ENCODE measurements at places on chromosomes 2 and 18. TPM values are rescaled to one million over a fixed set of nuclear protein-coding genes. Genes with fewer than 3 reads are reported as not detected.
A peak's percentile ranks its signal among the peaks of the same experiment; 100 is the strongest.

DNA sequence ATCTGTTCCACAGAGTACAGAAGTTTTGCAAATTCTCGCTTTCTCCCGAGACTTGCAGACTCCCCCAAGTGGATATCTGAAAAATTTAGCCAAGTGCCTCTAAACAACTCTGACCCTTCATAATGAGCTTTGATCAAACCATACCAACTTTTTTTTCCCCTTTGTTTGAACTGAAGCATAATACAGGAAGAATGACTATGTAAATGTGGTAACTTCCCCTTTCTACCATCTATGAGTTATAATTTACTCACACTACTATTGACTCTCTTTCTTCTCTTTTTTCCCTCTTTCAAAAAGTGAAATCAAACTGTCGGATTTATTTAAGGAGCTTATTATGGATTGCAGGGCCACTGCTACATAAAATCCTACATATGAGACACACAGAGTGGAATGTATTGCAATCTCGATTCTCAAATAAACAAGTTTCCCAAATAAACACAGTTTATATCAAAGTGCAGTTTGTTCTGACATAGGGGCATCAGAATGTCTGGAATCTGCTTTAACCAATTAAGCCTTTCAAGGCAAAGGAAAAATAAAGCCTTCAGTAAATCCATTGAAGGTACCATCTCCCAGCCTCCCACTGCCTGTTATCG, 1.4 kb upstream of the ZNF804A start:
- DNase-seq, result peak; percentile 16

- DNase-seq, result no peak
Observed at GRCh38 chr18:43970656-43971055, 693.4 kb upstream of the SYT4 start.

DNA sequence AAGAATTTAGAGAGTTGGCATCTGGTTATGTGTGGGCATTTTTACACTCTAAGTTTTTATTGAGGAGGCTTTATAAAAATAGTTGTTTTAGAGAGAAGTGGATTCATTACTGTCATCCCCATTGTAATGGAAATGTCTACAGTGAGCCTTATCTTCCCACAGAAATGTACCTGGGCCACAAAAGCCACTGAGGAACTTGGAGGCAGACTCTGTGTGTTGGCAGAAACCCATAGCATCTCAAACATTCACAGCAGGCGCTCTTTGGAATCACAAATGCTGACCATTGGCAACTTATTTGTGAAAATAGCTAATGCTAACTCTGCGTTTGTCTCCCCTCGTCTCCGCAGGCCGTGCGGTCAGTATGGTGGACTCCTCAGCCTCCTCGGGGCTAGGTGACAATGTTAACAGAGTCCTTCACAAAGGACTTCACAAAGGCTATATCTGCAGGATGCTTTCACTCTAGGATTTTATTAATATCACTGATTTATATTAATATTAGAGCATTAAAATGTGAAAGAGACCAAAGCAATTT, 689.1 kb upstream of the POU3F3 start:
- no peak for DNase-seq

DNA sequence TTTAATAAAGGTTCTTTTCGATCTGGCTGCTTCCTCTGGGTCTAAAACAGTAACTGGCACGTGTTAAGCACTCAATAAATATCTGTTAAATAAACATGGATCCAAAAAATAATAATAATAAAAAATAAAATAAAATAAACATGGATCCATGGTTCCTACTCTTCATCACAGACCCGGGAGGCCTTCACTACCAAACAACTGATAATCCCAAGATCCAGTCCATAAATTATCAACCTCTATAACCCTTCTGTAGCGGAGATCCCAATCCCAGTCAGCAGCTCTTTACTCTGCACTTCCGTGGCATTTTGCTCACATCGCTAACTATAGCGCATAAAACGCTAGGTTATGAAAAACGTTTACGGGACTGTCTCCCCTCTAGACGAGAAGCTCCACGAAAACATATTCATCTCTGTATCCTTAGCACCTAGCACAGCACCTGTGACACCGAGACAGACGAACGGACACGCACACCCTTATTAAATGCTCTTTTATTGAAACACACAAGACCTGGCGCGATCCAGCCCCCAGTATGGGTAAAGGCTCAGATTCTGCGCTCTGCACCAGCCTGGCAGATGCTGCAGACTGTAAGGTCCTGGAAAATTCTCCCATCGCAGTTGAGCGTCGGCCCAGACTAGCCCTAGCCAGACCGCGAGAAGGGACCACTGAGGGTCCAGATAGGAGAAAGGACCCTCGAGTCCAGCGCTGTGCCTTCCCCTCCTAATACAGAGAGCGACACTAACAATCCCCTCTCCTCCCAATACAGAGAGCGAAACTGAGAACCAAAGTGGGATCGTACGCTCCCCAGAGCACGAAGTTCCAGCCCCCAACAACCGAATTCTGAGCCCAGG, 770 bp downstream of the NBAS start:
- peak; percentile 28 for DNase-seq

- no peak for DNase-seq
Observed at GRCh38 chr2:43363120-43363519, 136.7 kb upstream of the ZFP36L2 start.

DNA sequence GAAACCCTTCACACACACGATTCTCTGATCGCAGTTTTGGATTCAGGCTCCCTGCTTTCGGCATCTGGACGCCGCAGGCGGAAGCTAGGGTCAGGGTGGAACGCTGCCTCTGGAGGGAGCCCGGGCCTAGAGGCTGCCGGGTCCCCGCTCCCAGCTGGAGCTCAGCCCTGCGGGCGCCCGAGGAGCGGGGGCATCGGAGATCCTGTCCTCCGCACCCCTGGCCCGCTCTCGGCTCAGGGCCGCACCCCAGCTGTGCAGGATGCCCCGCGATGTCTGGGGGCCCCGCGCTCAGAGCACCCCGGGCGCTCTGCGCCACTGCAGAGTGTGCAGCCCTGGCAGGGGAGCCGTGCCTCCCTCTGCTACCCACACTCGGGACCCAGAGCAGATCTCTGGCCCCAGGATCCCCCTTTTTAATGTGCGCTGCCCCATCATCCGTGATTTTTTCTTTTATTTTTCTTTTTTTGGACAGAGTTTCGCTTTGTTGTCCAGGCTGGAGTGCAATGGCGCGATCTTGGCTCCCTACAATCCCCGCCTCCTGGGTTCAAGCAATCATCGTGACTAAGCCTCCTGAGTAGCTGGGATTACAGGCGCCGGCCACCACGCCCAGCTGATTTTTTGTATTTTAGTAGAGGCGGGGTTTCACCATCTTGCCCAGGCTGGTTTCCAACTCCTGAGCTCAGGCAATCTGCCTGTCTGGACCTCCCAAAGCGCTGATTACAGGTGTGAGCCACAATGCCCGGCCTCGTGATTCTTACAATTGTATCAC, 54.8 kb upstream of the TUBA3E start:
- peak; percentile 84 for DNase-seq

DNA sequence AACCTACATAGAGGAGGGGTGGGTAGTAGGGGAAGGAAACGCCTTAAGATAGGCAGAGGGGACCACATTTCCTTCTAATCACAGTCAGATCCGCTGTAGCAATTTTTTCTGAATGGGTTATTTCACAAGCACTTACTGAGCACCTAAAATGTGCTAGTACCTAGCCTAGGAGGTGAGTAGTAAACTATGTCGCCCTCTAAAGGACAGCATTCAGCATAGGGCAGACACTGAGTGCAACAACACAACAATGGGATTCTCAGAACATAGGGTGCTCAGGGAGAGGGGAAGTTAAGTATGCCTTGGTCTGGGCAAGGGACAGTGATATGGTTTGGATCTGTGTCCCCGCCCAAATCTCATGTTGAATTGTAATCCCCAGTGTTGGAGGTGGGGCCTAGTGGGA, 166.1 kb upstream of the RAB6C start:
- DNase-seq, result no peak

- peak; percentile 30 for DNase-seq
Observed at GRCh38 chr2:174024524-174025270, 59.5 kb upstream of the SP3 start.

DNA sequence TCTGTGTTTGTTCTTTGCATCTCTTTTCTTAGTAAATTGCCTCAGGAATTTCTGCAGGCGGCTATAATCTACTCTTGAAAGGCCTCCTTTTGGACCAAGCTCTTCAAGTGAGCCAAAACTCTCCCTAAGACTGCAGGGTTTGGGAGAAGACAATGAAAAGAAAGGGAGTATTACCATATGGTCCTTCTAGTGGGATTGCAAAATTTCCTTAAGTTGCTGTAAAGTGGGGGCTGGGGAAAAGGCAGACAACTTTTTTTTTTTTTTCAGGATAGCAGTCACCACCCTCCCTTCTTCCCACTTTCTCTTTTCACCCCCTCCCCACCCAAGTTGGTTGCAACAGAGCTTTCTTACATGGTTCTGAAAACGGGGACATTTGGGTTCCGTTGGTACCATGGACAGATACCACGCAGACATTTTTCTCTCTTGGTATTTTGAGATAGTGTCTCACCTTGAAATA, 183.7 kb downstream of the FHOD3 start:
- no peak for DNase-seq

DNA sequence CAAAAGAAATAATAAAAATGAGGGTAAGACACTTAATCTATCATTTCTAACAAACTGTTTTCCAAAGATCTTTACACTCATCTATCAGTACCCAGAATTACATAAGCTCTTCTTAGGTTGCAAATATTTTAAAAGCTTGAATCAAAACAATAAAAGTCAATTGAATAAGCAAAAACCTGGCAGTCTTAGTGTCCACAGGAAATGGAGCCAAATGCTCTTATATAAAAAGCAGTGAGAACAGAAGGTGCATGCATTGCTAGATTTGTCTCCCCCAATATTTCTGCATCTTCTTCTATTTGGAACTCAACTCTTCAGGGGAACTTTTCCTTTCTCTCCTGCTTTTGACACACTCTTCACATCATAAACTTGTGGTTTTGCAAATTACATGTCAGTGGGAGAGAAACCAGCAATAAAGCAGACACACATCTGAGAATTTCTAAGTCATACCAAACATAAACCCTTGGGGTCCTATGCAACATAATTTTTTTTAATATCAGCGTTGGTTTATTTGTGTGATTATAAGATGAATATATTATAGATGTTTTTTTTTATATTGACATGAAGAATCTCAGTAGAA, 343.9 kb upstream of the ACVR2A start:
- DNase-seq, result no peak

DNA sequence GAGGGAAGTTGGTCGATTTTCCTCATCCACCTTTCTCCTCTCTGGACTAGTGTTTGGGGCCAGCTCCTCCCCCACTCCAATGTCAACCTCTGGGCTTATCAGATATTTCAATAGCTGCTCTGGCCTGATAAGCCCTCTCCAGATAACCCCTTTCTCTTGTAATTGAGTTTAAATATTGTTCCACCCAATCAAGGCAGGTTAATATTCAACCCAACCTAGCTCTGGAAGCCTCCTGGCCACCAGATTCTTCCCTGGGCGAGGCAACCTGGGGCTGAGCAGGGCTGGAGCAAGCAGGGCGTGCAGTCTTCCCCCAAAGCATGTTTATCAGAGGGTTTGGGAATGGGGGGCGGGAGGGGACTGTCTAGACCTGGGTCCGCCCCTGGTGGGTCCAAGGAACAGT, 73.8 kb downstream of the TFCP2L1 start:
- DNase-seq, result no peak

GRCh38 chr18:43271593-43272432, 5.5 kb downstream of the SYT4 start:
- DNase-seq, result peak; percentile 6

DNA sequence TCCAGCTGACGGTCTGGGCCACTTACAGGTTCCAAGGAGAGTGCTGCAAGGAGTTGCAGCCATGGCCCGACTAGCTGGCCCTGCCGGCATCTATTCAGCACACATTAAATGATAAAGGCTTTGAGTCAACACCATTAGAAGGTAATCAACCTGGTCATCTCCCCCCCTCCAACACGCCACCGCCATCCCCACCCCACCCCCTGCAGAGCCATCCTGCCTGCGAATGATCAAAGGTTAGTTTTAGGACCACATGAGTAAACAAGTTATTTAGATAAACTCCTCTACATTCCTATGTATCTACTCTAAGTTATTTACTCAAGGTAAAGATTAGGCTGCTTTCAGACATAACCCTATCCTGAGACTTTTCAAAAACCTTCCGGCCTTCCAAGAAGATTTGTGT, 349.3 kb upstream of the SLC39A10 start:
- no peak for DNase-seq

GRCh38 chr2:79120194-79120713, at the start of gene REG1A:
REG1A (plus strand) TSS chr2:79120488; CDS start chr2:79120862, 374 bp downstream.
- no peak for DNase-seq

DNA sequence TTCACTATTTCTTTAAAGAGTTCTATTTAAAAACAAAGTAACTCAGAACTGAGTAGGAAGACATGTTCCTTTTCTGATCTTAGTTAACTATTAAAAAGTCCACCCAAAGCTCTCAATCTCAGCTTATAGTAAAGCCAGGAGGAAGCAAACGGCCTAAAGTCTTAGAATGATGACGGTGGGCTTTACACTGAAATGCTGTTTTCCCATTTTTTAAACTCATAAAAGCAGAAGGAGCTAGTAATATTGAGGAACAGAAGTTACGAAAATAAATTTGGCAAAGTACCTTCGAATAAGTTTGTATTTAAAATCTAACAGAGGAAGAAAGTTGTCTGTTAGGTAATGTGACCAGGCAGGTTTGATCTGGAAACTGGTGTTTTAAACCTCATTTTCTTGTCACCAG, 111.1 kb downstream of the ZNF532 start:
- DNase-seq, result no peak

DNA sequence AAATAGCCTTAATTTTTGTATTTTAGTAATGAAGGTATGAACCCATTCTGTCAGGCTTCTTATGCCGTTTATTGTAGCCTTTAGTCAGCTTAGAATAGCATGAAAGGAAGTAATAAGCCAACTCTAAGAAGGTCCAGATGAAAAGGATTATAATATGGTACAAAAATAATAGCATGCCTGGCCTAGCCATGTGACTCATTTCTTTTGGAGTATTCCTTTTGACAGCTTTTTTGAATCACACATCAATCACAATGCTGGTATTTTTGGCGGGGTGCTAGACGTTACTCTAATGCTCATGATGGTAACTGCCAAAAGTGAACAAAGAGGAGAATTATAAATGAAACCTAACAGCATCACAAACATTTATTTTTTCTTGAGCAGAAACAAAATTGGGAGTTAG, 19.9 kb downstream of the FMNL2 start:
- no peak for DNase-seq

DNA sequence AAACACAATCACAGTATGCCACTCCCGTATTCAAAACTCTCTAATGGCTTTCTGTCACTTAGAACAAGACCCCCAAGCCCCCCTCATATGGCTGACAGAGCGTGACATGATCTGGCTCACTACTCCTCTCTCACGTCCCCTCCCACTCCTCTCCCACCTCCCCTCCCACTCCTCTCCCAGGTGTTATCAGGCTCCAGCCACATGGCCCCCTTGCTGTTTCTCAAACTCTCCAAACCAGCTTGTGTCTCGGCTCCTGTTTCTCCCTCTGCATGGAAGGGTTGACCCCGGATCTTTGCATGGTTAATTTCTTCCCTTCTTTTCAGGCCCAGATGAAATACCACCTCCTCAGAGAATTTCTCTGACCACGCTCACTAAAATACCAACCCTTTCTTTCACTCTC, 180.8 kb downstream of the SLC8A1 start:
- DNase-seq, result no peak

GRCh38 chr2:147845411-147845971, 662 bp downstream of the ACVR2A start:
- DNase-seq, result peak; percentile 18

GRCh38 chr2:241036397-241036963, 38.1 kb downstream of the SNED1 start:
- DNase-seq, result no peak

Gene COL3A1
- total RNA-seq, result 9.3 TPM

Gene TMEM163
- total RNA-seq, result 0.34 TPM

Gene PLEKHM3
- 6.4 TPM for total RNA-seq

Gene FBXO15
- total RNA-seq, result 0.63 TPM

Gene CCDC74B
- 33.7 TPM for total RNA-seq

Gene MRPL33
- 175 TPM for total RNA-seq

Gene CSRNP3
- 2.7 TPM for total RNA-seq

Gene TRIM43
- total RNA-seq, result not detected

Gene CHRNG
- not detected for total RNA-seq

All from Daoy (cell line).